NCI-H1694 treated with DMSO at 0.1 percent for 48 hours (cell line): ENCODE measurements at places on chromosomes 6 and 20.

- no peak for DNase-seq
Observed at GRCh38 chr6:29112135-29112534, 4.3 kb downstream of the OR2J3 start.

GRCh38 chr20:48469026-48469425 lies 358.8 kb downstream of the PREX1 start:
- no peak for DNase-seq

DNA sequence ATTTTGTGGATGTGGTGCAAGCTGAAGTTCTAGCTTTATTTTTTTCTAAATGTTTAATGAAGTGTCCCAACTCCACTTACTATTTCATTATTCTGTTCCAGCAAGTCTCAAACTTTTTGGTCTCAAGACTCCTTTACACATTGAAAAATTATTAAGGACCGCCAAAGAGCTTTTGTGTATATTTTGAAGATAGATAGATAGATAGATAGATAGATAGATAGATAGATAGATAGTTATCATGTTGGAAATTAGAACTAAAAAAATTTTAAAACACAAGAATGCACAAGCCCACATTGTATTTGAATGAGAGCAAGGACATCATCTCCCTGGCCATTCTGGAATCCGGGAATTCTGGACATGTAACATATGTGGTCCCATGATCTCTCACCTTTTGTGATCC lies 181.2 kb upstream of the SNX9 start:
- DNase-seq = no peak

GRCh38 chr20:42531508-42531961 lies 658.2 kb downstream of the PTPRT start:
- DNase-seq = no peak

DNA sequence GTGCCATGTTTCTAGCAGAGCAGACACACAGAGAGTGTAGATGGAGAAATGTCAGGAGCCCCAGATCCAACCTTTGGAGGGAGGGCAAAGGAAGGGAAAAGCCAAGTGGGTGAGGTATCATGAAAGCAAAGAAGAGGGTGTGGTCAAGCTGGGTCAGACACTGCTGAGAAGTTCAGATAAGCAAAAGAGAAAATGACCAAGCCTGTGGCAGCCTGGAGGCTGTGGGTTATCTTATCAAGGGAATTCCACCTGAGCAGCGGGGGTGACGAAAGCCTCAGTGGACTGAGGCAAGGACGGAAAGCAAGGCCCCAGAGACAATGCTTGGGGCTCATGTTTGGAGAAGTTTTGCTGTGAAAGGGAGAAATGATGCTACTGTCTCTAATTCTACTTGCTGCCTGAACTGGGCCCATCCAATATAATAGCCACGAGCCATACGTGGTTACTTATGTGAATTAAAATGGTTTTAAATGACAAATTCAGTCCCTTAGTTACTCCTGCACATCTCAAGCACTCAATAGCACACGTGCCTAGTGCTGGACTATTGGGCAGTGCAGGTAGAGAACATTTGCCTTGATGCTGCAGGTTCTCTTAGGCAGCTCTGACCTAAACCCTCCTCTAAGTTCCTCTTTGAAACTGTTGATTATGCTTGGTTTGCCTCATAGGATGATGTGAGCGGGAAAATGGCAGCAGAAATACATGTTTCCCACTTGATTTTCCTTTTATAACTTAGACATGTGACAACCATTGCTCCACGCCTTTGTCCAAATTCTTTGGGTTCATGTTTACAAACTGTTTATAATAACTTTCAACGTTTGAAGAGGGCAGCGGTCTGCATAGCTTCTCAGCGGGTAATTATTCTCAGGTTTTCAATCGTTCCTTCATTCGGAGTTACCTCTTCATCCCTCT lies 63.7 kb downstream of the SLC22A23 start:
- no peak for DNase-seq
